ENCODE measurements at places on chromosomes 3 and 15. TPM values are rescaled to one million over a fixed set of nuclear protein-coding genes. Genes with fewer than 3 reads are reported as not detected.

GATA2 gene
- 88.0 TPM for total RNA-seq

- no peak for DNase-seq
Observed at GRCh38 chr15:33145447-33145846, 49.1 kb downstream of the FMN1 start.

GPR171 gene
- total RNA-seq = not detected

PAK6 gene
- not detected for total RNA-seq
